Smooth muscle cell of the brain vasculature (primary cell): ENCODE measurements at places on chromosomes 2 and 18.

- DNase-seq = no peak
Measured at GRCh38 chr2:174623106-174623637, 25.6 kb upstream of the WIPF1 start.

DNA sequence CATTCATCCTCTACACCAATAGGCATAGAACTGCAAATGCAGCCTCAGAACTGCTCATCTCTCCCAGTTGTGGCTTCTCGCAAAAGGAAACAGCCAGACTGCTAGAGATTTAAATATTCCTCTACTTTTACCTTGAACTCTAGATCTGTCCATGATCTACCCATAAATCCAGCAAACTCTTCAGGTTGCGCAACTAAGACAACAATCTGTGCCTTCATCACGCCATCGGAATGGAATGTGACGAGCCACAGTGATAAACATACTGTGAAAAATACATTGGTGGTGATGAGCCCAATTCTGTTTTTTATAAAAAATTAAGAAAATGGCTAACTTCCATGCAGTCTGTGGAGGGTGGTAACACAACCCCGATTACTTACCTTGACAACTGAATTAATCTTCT lies 626.7 kb downstream of the LRRTM4 start:
- no peak for DNase-seq

DNA sequence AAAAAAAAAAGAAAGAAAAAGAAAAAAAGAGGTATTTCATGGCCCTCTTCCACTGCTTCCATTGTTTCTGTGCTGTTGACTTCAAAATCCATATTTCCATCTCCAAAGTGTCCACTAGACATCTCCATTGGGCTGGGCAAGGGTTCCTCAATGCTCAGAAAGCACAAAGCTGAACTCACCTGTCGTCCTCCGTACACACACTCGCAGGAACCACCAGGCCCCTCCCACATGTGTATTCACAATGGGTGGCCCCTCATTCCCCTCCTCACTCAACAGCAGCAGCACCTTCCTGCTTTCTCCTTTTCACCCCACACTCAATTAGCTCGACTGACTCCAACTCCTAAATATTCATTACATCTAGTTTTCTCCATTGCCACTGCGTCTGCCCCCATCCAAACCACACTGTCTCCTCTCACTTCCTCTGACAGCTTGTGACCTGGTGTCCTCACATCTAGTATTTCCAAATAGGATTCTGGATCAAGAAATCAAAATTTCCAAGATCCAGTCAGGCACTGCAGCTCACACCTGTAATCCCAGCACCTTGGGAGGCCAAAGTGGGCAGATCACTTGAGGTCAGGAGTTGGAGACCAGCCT lies 25.2 kb downstream of the OSBPL1A start:
- DNase-seq = no peak

DNA sequence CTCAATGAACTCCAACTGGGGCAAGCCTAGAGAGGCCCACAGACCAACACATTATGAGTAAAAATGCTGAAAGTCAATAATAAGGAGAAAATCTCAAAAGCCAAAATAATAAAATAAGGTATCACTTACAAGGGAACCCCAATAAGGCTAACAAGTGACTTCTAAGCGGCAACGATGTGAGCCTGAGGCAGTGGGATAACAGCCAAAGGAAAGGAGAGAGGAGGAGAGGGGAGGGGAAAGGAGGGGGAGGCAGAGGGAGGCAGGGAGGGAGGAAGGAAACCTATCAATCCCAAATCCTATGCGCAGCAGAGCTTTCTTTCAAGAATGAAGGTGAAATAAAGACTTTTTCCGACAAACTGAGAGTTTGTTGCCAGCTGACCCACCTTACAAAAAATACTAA lies 6.0 kb upstream of the NFATC1 start:
- no peak for DNase-seq

GRCh38 chr18:69718912-69719547 lies 228.6 kb downstream of the CD226 start:
- no peak for DNase-seq

DNA sequence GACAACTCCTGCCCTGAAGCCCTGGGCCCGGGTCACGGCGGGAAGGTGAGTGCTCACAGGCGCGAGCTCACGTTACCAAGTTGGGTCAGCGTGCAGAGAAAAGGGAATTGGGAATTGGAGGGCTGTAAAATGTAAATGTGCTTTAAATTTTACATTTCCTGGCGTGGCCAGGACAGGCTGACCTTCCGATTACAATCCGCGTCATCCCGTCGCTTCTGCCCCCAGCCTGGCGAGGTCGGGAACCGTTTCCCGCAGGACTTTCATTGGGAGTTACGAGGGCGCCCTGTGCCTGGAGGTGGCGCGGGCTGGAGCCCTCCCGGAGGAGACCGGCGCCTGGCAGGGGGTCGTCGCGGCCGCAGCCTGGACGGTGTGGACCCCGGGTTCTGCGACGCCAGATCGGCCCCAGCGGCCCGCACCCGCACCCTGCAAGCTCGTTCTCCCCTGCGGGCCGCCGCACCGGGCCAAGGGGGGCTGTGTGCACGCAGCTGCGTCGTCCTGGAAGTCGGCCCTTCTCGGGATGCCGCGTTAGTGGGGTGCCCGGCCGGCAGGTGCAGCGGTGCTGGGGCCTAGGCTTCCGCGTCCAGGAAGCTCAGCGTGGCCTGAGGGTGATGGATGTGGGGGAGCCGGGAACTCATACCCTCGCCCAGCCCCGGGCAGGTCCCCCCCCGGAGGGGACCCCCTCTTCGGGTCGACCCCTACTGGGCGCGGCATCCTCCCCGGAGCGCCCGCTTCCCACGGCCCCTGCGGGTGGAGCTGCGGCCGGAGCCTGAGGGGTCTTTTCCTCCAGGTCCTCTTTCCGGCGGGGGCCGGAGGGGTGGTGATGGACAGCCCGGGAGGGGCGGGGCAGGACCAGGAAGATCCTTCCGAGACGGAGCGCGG lies 63.9 kb downstream of the LRRFIP1 start:
- no peak for DNase-seq

DNA sequence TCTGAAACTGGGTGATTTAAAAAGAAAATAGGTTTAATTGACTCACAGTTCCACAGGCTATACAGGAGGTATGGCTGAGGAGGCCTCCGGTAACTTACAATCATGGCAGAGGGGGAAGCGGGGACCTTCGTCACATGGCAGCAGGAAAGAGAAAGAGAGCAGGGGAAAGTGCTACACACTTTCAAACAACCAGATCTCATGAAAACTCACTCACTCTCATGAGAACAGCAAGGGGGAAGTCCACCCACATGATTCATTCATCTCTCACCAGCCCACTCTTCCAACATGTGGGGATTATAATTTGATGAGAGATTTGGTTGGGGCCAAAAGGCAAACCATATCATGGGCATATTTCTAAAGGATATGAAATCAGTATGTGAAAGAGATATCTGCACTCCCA lies 12.0 kb upstream of the ARHGAP15 start:
- DNase-seq = no peak
